Stimulated activated naive CD4-positive, alpha-beta T cell (primary cell): ENCODE measurements at places on chromosomes 2 and 18.

DNA sequence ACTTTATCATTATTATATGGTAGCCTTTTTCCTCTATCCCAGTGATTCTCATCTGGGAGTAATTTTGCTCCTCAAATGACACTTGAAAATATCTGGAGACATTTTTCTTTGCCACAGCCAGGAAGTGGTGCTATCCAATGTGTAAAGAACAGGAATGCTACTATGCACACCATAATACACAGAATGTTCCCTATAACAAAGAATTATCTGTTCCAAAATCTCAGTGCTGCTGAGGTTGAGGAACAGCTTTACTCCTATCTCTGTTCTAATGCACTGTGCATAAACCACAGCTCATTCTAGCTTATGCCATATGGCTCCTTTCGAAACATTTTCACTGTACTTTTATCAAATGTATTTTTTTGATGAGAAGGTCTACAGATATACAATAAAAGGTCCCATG lies 1231.2 kb upstream of the CELF4 start:
- DNase-seq: no peak

DNA sequence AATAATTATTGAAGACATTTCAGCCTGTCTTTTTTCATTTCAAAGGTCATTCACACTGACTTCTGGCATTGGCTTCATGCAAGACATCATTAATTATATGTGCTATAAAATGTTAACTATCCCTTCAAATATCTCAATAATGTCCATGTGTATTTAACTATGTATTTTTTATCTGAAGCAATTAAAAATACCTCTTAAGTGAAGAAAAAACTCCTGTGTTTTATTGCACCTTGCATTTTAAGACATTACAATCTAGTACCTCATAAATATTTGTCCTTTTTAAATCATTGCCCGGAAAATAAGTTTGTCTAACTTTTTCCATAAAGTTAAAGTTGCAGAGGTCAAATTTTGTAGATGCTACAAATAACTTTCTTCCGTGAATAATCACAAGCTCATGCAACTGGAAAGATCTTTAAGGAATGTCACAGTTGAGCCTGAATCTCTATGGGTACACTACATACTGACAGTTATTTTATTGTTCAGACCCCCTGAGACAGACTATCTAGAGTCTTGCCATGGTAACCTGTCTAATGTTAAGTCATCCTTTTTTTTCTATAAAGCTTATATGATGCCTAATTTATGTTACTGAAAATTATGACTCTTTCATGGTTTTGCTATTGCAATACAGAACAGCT lies 38.4 kb upstream of the COBLL1 start:
- no peak for DNase-seq

DNA sequence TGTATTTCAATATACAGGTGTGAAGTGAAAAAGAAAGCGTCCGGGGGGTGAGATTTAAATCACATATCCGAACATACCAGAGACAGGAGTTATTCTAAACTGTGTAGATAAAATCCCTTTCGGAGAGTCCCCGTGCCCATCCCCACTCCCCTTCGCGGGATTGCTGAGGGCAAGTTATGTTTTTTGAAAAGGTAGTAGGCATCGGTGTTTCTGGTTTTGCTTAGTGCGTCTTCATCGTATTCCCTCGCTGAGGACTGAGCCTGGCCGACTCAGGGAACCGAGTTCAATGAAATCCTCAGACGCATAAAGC lies 583.4 kb downstream of the ZEB2 start:
- DNase-seq: no peak

DNA sequence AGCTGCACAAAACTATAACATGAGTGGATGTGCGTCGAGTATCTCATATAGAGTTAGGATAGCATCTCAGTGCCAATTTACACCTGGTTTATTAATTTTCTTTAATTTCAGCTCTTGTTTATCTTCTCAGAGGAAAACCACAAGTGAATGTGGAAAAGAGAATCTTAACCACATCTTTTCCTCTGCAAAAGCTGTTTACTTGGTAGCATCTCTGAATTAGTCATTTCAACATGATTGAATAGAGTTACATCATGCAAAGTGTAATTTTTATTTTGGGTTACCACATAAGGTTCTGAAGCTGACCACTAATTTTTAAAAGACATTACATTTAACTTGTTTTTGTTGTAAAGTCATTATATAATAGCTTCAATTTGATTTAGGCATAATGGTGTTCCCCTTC lies 83.8 kb upstream of the FAM237A start:
- no peak for DNase-seq

- DNase-seq: no peak
Observed at GRCh38 chr2:133568172-133568571, at the start of gene NCKAP5. NCKAP5 (minus strand) TSS chr2:133568463; CDS start chr2:133517526, 50,937 bp downstream.
